Right ventricle myocardium superior (tissue), 1 donor: ENCODE measurements at places on chromosomes 2 and 18.

DNA sequence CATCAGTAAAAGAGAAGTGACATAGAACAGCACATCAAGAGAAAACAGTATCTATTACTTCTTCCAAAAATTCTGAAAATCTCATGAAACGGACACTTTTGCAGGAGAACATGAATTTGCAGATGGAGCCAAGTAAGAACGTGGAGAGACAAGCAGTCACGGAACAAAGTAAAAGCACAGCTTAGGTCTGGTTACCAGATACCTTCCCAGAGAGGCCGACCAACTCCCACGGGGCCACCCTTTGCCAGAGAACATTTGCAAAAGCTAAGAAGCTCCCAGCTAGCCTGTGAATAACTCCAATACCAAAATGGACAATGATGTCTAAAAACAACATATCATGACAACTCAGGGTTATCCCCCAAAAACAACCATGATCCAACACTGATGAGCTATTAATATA lies 38.9 kb downstream of the THAP4 start:
- DNase-seq = no peak

- DNase-seq = no peak
Observed at GRCh38 chr18:77557046-77557587, 307.5 kb downstream of the GALR1 start.

DNA sequence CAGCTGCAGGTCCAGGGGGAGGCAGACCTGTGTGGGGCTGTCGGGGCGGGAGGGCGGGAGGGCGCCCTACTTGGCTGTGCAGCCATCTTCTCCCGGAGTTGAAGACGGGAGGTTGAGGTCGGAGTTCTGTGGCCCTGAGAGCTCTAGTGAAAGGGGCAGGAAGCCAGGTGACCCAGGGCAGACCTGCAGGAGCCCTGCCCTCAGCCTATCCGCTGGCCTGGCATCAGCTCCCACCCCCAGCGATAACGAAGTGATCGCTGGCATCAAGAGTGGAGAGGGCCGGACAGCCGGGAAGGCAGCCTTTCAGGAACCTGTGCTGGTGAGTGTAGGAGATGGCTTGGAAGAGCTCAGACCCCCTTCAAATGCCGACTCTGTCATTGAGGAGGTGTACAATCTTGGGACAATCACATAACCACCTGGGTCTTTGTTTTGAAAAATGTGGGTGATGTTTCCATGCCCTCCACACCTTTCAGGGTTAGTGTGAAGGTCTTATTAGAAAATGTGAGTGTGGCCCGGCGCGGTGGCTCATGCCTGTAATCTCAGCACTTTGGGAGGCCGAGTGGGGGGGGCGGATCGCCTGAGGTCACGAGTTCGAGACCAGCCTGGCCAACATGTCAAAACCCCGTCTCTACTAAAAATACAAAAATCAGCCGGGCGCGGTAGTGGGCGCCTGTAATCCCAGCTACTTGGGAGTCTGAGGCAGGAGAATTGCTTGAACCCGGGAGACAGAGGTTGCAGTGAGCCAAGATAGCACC lies 1.3 kb downstream of the ARHGEF4 start:
- no peak for DNase-seq

GRCh38 chr2:230908595-230909191 lies 16.3 kb downstream of the GPR55 start:
- DNase-seq = no peak
